ENCODE measurements at places on chromosomes 11 and 22. TPM values are rescaled to one million over a fixed set of nuclear protein-coding genes. Genes with fewer than 3 reads are reported as not detected.

The C11orf16 gene
- not detected for total RNA-seq

The IGLL1 gene
- not detected for total RNA-seq

GRCh38 chr11:108568195-108568858, 25.2 kb downstream of the EXPH5 start:
- H3K36me3 ChIP-seq, result no peaks in the 10 kb centered on the region
- peaks cover 23% of the 10 kb centered on the region for H3K4me1 ChIP-seq
- DNase-seq, result no peak
- no peaks in the 10 kb centered on the region for H3K27me3 ChIP-seq
- no peak overlapping the region for H3K27ac ChIP-seq

The OR4A16 gene
- not detected for total RNA-seq

- no peaks in the 10 kb centered on the region for H3K27me3 ChIP-seq
- no peaks in the 10 kb centered on the region for H3K36me3 ChIP-seq
- H3K4me3 ChIP-seq, result no peak overlapping the region
- DNase-seq, result no peak
Measured at GRCh38 chr22:33869946-33870345, 50.3 kb downstream of the LARGE1 start.

DNA sequence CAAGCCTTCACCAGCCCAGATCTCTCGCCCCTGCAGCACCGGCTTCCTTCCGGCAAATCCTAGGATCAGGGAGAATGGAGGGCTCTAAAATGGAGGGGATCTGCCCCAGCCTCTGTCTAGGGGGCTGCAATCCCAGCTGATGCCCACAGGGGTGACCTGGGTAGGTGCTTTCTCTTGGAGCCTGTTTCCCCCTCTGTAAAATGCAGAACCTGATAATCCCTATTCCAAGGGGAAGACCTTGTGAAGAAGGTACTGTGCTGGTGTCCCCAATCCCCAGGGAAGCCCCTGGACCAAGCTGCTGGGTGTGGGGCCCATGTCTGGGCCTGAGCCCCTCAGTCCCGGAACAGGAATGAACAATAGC, 2.8 kb downstream of the EMID1 start:
- H3K27ac ChIP-seq, result no peak overlapping the region
- H3K27me3 ChIP-seq, result no peaks in the 10 kb centered on the region
- no peaks in the 10 kb centered on the region for H3K36me3 ChIP-seq
- no peak for DNase-seq
- H3K4me1 ChIP-seq, result peaks cover 6% of the 10 kb centered on the region
- no peak overlapping the region for H3K4me3 ChIP-seq

DNA sequence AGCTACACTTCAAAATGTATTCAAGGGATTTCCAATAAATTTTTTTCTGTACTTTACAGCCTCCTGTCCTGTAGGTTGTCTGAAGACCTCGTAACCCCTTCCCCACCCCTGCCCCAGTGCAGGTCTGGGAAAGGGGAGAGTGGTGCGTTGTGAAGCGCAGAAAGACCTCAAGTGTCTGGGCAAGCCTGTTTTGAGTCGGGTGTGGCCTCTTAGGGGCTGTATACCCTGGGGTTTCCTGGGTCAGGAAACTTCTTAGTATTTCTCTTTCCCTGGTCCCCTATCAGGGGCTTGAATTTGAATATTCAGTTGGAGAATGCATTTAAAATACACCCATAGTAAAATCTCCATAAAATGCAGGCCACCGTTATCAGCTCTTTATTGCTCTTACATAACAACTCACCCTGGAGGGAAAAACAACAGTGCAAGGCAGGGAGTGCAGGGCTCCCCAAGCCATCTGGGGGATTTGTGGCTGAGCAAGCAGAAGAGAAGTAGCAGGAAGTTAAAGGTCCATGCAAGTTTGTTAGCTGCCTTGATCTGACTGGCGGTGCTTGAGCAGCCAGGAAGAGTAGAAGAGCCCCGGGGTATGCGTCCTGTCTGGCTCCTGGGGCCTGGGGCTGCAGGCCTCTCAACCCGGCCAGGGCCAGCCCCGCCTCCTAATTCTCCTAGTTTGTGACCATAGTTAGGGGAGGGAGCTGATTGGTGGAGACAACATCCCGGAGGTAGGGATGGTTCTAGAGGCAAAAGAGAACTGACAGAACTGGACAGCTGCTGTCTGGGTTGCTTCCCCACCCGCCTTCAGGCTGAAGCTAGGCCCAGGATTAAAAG, 25.7 kb downstream of the ARHGAP1 start:
- H3K4me1 ChIP-seq, result peaks cover 41% of the 10 kb centered on the region
- H3K27ac ChIP-seq, result peak overlapping the region; percentile 87
- DNase-seq, result no peak
- no peak overlapping the region for H3K4me3 ChIP-seq

DNA sequence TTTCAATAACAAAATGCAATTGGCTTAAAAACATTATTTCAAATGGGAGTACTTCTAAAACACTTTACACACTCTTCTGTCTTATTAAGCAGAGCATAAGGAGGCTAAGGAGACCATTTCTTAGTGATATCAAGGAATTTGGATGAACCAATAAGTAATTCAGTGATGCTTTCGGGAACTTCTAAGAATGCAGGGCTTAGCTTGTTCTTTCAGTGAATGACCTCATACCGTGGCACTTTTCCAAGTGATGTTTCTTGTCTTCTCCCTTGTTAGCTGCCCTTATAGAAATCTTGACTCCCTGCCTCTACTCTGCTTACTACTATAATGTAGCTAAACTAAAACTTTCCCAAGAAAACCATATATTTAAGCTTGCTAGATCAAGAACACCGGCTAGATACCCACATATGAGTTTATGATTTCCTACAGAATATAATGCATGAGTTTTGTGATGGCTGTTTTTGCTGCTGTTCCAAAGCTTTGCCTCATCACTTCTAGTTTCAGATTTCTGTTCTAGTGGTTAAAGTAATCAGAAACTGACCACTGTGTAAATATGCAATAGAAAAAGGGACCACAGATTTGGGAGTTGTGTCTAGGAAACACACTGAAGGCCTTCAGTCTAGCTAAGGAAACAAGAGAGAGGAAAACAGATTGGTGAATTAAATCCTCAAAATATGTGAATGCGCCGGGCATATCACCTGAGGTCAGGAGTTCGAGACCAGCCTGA, 37.5 kb upstream of the STK33 start:
- peaks cover 31% of the 10 kb centered on the region for H3K36me3 ChIP-seq
- no peaks in the 10 kb centered on the region for H3K4me1 ChIP-seq
- no peak for DNase-seq
- H3K27ac ChIP-seq, result no peak overlapping the region
- H3K27me3 ChIP-seq, result no peaks in the 10 kb centered on the region

GRCh38 chr11:122209619-122210366, 93.8 kb upstream of the BLID start:
- no peaks in the 10 kb centered on the region for H3K27me3 ChIP-seq
- H3K27ac ChIP-seq, result no peak overlapping the region
- H3K4me1 ChIP-seq, result peaks cover 44% of the 10 kb centered on the region
- peak; percentile 72 for DNase-seq
- no peak overlapping the region for H3K4me3 ChIP-seq
- no peaks in the 10 kb centered on the region for H3K36me3 ChIP-seq

The CD6 gene
- total RNA-seq, result 0.15 TPM

The KRTAP5-11 gene
- total RNA-seq, result 1.7 TPM

GRCh38 chr22:49082451-49082850, 745.2 kb downstream of the BRD1 start:
- no peak overlapping the region for H3K4me3 ChIP-seq
- peaks cover 15% of the 10 kb centered on the region for H3K27me3 ChIP-seq
- no peaks in the 10 kb centered on the region for H3K4me1 ChIP-seq
- H3K27ac ChIP-seq, result no peak overlapping the region

The CCDC86 gene
- 42.4 TPM for total RNA-seq

The FLRT1 gene
- total RNA-seq, result not detected

GRCh38 chr22:46635756-46636155, 15.6 kb downstream of the GRAMD4 start:
- H3K27ac ChIP-seq, result no peak overlapping the region
- H3K4me1 ChIP-seq, result peaks cover 25% of the 10 kb centered on the region
- H3K36me3 ChIP-seq, result peaks cover 8% of the 10 kb centered on the region

DNA sequence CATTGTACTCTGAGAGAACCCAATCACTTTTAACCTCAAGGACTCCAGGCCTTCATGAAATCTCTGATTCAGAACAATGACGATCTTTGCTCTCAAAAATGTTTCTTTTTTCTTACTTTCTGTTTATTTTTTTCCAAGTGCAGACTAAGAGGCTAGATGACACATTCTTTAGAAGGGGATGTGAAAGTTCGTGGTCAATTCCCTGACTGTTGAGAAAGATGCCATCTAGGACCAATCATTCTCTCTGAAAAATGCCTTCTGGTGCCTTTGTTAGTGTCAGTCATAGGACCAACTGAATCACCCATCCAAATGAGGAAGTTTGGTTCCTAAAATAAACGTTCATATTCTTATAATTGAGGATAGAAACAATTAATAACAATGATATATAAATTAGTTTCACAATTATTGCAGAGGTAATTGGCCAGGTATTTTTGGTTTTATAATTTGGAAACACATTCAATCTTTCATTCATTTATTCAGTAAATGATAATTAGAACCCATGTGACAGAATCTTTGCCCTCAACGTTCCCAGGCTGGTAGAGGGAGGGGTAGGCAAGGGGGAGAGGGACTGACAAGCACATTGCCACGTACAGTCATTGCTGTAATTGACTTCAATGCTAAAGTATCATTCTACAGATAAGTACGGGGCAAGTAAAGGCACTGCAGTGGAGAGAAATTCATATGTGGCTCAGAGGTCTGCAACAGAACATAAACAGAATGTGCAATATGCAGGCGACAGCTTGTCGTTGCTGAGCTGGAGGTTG, 333.4 kb upstream of the MPPED2 start:
- H3K36me3 ChIP-seq, result no peaks in the 10 kb centered on the region
- no peaks in the 10 kb centered on the region for H3K4me1 ChIP-seq
- H3K4me3 ChIP-seq, result no peak overlapping the region
- no peaks in the 10 kb centered on the region for H3K27me3 ChIP-seq

The PANX2 gene
- total RNA-seq, result 1.8 TPM

All from suprapubic skin (tissue), 4 donors.